Fibroblast of gingiva (primary cell): ENCODE measurements at places on chromosomes 5 and 9.

DNA sequence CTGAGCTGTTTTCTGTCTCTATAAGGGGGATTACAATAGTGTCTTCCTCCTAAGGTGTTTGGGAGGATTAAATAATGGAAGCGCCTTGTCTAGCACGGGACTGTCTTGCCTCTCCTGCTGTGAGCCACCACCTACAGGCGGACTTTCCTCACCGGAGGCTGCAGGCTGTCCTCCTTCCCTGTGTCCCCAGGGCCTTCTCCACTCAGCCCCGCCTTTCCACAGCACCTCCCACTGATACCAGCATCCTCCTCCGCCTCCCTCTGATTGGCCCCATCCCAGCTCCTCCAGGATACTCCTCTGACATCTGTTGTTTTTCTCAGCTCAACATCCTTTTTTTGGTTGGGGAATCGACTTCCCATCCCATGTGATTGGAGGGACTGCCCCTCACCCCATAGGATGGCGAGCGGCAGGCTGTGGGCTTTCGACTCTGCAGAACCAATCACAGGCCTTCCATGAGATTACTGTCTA lies 851 bp upstream of the ZDHHC12 start:
- peak; percentile 70 for DNase-seq

DNA sequence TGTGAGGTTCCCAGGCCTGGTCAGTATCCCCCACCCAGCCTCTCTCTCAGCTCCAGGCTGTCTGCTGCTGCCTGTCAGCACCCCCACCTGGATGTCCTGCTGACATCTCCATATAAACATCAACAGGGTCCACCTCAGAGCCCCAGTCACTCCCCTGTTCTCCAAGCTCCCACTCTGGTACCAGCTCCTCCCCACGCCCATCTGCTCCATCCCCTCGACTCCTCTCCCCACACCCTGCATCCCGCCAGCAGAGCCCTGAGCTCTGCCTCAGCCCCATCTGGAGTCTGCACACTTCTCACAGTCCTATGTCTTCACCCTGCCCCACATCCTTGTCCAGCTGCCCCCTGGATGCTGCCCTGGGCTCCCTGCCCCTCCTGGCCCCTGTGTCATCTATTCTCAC lies 67.7 kb upstream of the LRRTM2 start:
- no peak for DNase-seq

GRCh38 chr5:93208141-93208751 lies 372.8 kb downstream of the NR2F1-AS1 start:
- peak; percentile 83 for DNase-seq

DNA sequence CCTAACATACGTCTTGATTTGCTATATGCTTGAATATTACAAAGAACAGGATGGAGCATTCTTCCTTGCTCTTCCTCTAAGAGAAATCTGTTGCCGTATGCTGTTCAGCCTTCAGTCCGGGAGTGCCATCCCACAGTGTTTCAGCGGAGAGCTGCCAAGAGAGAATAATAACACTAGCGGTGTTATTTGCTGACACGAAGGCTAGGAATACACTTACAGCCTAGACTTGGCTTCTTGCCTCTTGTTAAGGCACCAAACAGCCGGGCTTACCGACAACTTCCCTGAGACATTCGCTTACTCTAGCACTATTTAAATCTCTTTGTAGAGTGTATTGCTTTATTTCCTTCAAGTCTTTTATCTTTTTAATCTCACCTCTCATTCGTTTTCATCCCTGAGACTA lies 31.4 kb downstream of the KCTD16 start:
- no peak for DNase-seq

- peak; percentile 44 for DNase-seq
Observed at GRCh38 chr5:149421834-149422233, 42.7 kb upstream of the IL17B start.

GRCh38 chr5:88452820-88453219 lies 184.2 kb upstream of the TMEM161B start:
- no peak for DNase-seq

- DNase-seq = no peak
Observed at GRCh38 chr9:6917162-6917561, 159.4 kb downstream of the KDM4C start.

DNA sequence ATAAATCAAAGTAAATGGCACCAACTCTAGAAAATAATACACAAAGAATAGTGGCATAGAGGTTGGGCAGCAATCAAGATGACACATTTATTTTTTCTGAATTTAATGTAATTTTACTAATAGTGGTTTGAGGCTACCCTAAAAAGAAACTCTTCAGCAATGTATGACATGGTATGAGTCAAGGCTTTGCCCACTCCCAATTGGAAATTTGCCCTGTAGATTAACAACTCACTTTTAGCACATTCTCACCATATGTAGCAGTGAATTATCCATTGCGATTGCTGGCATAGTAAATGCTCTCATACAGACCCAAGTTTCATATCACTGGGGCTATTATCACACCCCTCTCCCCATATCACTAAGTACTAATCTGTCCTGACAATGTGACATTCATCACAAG lies 832.1 kb upstream of the ZNF608 start:
- DNase-seq = no peak

GRCh38 chr5:87836696-87837095 lies 424.0 kb upstream of the CCNH start:
- no peak for DNase-seq

GRCh38 chr9:109238655-109239054 lies 71.6 kb upstream of the FRRS1L start:
- no peak for DNase-seq

DNA sequence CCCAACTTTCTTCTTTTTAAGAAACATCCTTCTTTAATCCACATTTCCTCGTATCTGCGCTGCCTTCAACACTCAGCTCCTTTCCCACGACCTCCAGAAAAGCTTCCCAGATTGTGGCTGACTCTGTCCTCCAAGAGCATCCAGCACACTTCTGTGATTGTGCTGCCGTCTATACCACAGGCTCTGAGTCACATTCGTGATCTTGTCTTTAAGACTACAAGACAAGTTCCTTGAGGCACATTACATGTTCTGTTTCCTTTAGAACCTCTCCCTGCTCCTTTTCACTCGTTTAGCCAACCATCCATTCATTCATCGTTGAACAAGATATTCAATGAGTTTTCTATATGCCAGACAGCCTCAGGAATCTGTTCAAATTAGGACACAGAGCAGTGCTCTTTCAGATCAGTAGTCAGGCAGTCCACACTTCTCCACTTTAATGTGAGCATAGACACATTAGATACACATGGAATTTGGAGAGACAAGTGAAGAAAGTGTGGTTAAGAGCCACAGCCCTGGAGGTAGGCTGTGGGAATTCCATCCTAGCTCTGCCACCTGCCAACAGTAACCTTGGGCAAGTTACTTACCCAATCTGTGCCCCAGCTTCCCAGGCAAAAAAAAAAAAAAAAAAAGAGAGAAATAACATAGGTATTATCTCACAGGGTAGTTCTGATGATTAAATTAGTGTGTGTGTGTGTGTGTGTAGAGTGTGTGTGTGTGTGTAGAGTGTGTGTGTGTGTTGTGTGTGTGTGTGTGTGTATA lies 18.9 kb downstream of the WHRN start:
- no peak for DNase-seq

GRCh38 chr9:76257311-76257710 lies 136.9 kb downstream of the RFK start:
- no peak for DNase-seq

DNA sequence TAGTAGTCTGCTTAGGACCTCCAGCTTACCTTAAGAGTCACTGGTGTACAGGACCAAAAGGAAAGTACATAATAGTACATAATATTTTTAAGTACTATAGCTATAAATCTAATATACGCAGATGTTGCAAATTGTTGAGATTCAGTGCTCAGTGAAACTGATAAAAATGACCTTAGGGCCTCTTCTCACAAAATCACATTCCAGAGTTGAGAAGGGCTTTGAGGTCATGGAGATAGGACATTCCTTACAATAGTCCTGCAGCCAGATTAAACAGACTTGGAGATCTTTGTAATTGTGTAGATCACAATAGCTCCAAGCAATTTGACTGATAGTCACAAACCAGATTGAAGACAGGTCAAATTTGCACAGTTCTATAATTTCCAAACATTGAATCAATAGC lies 37.7 kb upstream of the PCSK1 start:
- no peak for DNase-seq

DNA sequence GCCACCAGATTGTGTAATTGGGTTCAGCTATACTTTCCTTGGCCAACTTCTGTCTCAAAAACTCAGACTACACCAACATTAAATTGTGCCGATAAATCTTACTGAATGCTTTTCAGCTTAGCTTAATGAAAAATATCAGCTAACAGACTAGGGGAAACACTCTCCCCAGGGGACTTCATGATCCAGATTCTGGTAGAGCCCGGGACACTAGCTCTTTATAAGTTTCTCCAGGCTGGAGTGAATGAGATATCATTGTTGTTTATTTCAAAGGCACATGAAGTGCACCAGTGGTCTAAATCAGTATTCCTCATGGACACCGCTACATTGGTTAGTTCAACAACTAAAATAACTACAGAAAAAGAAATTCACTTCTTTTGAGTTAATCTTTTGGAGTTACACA lies 10.5 kb upstream of the LHFPL2 start:
- no peak for DNase-seq

DNA sequence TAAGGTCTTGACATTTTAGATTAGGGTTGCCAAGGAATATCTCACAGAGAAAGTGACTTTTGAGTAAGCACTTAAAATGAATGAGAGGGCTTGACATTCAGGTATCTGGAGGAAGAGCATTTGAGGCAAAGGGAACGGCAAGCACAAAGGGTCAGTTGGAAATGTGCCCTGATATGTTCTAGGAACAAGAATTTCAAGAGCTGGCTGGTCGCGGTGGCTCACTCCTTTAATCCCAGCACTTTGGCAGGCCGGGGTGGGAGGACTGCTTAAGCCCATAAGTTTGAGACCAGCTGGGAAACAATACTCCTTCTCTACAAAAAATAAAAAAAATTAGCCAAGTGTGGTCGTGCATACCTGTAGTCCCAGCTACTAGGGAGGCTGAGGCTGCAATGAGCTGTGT lies 16.5 kb downstream of the KIAA1958 start:
- no peak for DNase-seq

GRCh38 chr9:88044200-88044599 lies 69.9 kb upstream of the CDK20 start:
- DNase-seq = no peak

DNA sequence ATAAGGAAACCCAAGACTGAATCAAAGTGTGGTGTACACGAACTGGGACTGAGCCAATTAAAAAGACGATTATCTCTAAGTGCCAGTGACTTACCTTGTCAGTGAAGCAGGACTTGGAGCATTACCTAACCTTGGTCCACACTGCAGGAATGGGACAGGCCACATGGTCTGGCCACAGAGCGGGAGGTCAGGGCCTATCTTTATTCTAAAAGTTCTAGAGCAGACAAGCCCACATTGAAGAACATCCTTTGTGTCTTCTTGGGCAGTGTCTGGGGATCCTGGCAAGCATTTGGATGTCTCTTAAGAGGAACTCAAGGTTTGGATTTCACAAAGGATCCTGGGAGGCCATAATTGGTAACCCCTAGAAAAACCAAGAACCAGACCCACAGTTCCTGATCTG lies 16.5 kb downstream of the SPRY4 start:
- no peak for DNase-seq

DNA sequence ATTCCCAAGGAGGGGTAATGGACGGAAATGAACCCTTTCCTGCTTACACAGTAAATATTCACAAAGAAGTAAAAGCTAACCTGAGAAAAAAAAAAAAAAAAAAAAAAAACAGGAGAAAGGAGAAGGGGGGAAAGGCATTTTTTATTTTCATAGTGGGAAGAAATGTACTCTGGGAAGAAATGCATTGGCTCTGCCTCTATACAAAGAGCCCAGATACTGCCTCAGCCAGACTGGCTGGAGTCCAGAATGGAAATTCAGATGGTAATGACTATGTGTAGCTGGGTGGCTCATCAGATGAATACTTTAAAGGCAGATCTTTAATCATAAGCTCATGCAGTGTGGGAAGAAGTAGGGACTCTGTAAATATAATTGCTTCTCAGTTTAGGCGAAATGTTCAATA lies 124.9 kb upstream of the ZNF608 start:
- peak; percentile 24 for DNase-seq

GRCh38 chr9:70403618-70404025 lies 10.8 kb downstream of the KLF9 start:
- no peak for DNase-seq

DNA sequence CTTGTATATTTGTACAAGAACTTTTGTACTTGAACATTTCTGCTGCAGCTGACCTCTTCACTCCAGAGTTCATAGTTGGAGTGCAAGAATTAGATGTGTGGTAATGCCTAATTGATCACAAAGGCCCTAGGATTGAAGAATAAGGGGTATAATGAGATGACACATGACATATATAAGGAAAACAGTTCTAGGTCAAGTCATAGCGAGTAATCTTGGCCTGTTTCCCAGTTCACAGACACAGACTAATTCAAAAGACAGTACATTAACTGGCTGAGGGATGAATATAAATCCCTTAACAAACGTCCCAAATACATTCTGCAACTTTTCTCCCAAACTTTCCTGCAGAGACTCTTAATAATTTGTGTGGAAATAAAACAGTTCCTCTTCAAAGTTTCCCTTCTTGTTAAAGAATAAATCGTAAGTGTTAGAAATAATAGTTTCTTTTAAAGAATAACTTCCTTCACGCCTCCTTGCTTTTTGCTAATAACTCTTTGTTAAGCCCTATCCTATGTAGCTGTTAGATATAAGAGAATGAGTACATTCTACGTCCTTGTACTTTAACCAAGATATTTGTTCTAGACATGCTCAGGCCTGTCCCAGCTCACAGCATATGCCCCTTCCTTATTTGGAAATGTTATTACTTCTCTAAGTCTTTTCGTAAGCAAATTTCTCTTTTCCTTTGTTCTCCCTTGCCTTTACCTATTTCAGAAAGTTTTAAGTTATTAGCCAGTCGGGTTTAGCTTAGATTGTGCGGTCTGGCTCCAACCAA lies 556.4 kb upstream of the CTNND2 start:
- no peak for DNase-seq

DNA sequence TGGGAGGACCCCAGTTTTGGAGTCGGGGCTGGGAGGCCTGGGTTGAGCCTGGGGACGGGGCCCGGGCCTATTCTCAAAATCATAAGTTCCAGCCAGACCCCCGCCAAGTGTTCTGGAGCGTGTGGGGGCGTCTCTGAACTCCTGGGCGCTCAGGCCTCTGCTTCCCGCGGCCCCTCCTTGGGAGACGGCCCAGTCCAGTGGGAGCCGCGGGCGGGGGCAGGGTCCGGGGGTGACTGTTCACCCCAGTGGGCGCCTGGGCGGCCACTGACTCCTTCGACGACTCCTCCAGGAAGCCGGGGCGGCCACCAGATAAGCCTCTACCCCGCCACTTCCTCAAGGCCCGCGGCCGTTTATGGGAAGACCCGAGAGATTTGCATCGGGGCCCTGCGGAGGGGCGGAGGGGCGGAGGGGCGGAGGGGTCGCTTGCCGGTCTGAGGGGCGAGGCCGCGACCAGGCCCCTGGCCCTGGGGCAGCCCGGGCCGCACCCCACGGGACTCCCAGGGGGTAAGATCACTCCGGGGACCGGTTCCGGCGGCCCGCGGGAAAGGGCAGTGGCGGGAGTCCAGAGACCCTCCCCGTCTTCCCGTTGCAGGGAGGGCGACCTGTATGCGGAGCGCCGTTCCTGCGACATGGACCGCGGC lies 655 bp downstream of the TOR4A start:
- DNase-seq = no peak

GRCh38 chr9:128553728-128554127 lies 1.3 kb downstream of the SPTAN1 start:
- peak; percentile 89 for DNase-seq

GRCh38 chr9:5466005-5466404 lies 15.7 kb downstream of the CD274 start:
- DNase-seq = no peak
